ENCODE measurements at places on chromosomes 5 and 9.

GRCh38 chr9:5783982-5784381 is 48.9 kb downstream of the ERMP1 start:
- no peak for DNase-seq

- DNase-seq, result no peak
Measured at GRCh38 chr9:87127543-87127942, 180.2 kb upstream of the GAS1 start.

- DNase-seq, result no peak
Measured at GRCh38 chr5:176873541-176874172, 25.5 kb downstream of the HK3 start.

GRCh38 chr9:124006448-124007361 is 4.9 kb upstream of the LHX2 start:
- DNase-seq, result no peak

- no peak for DNase-seq
Measured at GRCh38 chr5:523441-524222, 617 bp downstream of the SLC9A3 start.

DNA sequence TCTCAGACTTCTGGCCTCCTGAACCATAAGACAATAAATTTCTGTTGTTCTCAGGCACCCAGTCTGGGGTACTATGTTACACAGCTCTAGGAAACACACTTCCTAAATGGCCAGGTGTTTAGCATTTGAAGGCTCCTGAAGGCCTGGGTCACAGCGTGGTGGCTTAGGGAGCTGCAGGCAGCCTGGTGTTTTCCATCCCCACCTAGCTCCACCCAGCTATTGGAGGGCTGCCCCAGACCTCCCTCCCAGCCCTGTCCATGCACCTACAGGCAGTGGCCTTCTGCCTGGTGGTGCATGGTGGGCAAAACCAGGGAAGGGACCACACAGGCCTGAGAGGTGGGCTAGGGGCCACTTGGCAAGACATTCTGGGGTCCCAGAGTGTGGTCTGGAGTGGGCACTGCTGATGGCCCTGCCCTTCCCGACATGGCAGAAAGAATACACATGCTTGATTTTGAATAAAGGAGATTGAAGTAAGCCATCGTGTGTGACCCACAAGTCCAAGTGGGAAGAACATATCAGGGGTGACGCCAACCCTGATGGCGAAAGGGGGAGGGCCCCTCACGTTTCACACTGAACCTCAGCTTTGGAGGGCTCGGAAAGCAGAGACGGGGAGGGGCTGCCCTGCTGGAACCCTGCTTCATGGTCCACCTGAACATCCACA is 1.3 kb upstream of the SUSD3 start:
- no peak for DNase-seq

DNA sequence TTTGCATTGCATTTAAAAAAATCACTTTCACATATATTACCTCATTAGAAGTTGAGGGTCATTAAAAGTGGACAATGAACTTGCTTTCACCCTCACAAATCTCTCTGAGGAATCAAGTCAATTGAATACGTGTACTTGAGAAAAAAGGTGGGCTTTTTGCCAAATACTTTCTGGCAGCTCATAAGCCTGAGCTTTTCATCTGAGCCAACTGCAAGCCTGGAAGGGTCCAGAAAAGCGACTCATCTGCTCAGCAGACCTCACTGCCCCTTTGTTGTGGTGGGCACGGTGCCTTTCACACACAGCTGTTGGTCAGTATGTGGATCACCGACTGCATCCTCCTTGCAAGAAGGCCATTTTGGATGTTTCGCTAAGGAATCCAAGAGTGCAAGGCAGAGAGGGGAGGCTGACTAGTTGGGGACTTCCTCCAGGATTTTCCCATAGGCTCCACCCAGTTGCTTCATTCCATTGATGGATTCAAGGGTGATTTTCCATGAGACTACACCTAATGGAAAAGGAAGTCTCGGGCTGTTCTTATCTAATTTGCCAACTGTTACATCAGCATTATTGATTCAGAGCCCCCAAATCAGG is 564.7 kb downstream of the PDE4D start:
- DNase-seq, result peak; percentile 51
